Stomach (tissue), 19 donors: ENCODE measurements at places on chromosomes 2 and 18. TPM values are rescaled to one million over a fixed set of nuclear protein-coding genes. Genes with fewer than 3 reads are reported as not detected.

The SLC30A3 gene
- total RNA-seq, result not detected

The SNTG2 gene
- not detected for total RNA-seq

The PLA2R1 gene
- total RNA-seq, result 6.4 TPM

The NTSR2 gene
- total RNA-seq, result not detected

GRCh38 chr2:68766376-68766845, 31.8 kb downstream of the ARHGAP25 start:
- peak; percentile 63 for DNase-seq

- no peak for DNase-seq
These were observed 17.3 kb downstream of the PIK3C3 start for GRCh38 chr18:41972067-41972925.

DNA sequence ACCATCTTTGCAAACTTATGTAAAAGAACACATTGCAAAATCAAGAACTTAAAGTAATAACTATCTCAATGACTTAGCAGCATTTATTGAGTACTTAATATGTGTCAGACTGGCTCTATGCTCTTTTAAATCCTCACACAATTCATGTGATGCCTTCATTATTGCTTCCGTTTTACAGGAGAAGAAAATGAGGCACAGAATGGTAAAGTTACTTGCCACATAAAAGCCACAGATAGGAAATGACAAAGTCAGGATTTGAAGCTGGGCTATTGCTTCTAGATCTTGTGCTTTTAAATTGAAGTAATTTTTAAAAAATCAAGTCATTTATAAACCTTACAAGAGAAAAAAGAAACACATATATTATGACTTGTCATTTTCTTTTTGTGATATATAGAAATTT, 174.2 kb downstream of the WDR7 start:
- no peak for DNase-seq

The KATNAL2 gene
- total RNA-seq, result 3.7 TPM

DNA sequence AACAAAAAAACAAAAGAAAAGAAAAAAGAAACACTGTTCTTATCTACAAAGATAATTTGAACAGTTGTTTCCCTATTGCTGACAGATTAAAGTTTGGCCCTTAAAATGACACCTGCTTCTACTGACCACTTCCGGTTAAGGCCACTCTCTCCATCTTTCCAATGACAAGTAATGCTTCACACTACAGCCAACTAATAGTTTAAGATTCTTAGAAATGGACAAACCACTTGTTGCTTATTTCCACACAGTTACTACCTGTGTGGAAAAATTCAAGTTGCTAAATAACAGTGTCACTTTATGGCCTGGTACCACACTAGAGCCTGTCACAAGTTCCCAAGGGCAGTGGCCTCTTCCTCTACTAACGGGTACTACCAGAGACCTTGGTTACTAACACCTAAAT, 2.4 kb downstream of the TMEM185B start:
- DNase-seq, result no peak

The PMAIP1 gene
- 3.1 TPM for total RNA-seq

- no peak for DNase-seq
These were observed 11.1 kb downstream of the MATN3 start for GRCh38 chr2:20001361-20001863.

DNA sequence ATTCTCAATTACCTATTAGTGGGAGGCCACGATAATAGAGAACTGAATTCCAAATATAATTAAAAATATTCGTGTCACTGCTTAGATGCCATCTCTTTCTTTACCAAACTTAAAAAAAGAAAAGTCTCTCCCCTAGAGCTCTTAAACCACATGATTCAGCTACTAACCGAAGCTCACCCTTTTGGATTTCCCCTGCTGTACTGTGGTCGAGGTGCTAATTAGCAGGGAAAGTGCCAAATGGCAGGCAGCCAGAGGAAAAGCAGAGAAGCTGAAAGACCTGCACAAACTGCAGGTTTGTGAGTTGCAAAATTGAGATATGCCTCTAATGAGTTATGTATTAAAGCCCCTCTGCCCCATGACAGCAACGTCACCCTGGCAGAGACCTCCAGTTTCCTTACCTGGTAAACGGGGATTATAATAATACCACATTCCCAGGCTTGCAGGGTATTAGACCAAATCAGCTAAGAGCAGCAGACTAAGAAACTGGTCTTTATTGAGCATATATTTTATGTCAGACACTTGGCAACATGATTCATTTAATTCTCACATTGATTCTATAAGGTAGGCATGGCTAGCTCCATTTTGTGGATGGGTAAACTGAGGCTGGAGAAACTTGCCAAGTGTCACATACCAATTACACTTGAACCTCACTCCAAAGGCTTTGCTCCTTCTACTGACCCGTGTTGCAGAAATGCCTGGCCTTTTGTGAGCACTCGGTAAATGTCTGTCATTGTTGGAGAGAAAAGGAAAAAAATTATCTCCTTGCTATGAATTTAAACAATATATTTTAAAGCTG, 259.7 kb downstream of the LPIN1 start:
- peak; percentile 74 for DNase-seq

GRCh38 chr18:56173542-56174220, 464.7 kb downstream of the TXNL1 start:
- no peak for DNase-seq

GRCh38 chr2:226256237-226256636, 543.4 kb downstream of the IRS1 start:
- DNase-seq, result no peak
